ENCODE measurements at places on chromosomes 1 and 21.

DNA sequence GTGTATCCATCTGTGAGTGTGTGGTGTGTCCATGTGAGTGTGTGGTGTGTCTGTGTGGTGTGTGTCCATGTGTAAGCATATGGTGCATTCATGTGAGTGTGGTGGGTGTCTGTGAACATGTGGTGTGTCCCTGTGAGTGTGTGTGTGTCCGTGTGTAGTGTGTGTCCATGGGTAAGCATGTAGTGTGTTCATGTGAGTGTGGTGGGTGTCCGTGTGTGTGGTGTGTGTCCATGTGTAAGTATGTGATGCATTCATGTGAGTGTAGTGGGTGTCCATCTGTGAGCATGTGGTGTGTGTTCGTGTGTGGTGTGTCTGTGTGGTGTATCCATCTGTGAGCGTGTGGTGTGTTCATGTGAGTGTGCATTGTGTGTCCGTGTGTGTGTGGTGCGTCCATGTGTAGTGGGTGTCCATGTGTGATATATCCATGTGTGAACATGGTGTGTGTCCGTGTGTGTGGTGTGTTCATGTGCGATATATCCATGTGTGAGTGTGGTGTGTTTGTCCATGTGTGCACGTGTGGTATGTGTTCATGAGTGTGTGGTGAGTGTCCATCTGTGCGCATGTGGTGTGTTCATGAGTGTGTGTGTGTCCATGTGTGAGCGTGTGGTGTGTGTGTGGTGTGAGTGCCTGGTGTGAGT, 12.3 kb downstream of the SLC19A1 start:
- DNase-seq: no peak

- no peak for DNase-seq
Observed at GRCh38 chr1:44603718-44604117, 70.6 kb downstream of the TMEM53 start.

- DNase-seq: no peak
Observed at GRCh38 chr21:44295646-44296045, 4.2 kb upstream of the PFKL start.

GRCh38 chr1:153711026-153711425, 16.8 kb upstream of the INTS3 start:
- no peak for DNase-seq

- DNase-seq: no peak
Observed at GRCh38 chr1:167469280-167469965, 48.9 kb downstream of the CD247 start.

- no peak for DNase-seq
Observed at GRCh38 chr1:187032982-187033692, 204.4 kb downstream of the PLA2G4A start.

- DNase-seq: no peak
Observed at GRCh38 chr1:27660300-27660835, 11.6 kb downstream of the IFI6 start.

DNA sequence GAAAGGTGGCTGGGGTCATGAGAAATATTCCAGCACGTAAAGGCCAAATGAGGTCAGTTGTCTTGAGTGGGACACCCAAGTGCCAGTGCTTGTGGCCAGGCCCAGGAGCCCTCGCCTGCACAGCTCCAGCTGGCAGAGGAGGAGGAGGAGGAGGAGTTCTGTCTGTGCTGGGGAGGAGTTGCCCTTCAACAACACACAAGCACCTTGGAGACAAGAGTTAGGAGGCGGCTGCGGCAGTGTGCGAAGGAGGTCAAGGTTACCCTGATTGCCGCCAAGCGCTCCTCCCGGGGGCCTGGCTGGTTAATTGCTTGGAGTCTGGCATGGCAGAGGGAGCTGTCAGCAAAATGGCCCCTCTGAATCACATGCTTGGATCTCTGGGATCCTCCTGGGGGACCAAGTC, 45.1 kb downstream of the GRIK3 start:
- no peak for DNase-seq

GRCh38 chr1:236688705-236689104, 2.4 kb downstream of the ACTN2 start:
- no peak for DNase-seq

GRCh38 chr21:31922881-31923280, 50.1 kb downstream of the HUNK start:
- DNase-seq: no peak

- no peak for DNase-seq
Observed at GRCh38 chr1:187413405-187414169, 584.8 kb downstream of the PLA2G4A start.

DNA sequence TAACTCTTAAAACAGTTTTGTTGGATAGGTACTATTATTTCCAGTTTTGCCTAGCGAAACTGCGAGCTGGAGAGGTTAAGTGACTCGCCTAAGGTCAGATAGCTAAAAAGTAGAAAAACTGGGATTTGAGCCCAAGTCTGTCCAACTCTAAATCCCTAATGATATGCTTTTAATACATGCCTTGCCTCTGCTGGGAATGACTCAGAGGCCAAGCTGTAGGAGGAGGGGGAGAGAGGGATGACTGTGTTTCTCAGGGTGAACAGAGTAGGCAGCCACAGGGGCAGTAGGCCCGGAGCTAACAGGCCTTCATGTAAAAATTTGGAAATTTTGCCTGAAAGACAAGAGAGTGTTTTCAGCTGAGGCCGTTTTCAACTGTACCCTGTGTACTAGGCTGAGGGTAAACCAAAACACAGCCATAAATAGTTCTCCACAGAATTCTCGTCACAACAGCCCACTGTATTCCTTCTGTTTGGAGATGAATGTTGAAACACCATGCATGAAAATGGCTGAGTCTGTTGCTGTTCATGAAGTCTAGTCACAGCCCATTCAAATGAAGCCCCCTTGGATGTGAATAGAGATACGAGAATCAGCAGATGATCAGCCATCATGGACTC, 107.5 kb upstream of the HOOK1 start:
- no peak for DNase-seq

GRCh38 chr21:45570071-45570470, 27.8 kb upstream of the SLC19A1 start:
- DNase-seq: no peak

DNA sequence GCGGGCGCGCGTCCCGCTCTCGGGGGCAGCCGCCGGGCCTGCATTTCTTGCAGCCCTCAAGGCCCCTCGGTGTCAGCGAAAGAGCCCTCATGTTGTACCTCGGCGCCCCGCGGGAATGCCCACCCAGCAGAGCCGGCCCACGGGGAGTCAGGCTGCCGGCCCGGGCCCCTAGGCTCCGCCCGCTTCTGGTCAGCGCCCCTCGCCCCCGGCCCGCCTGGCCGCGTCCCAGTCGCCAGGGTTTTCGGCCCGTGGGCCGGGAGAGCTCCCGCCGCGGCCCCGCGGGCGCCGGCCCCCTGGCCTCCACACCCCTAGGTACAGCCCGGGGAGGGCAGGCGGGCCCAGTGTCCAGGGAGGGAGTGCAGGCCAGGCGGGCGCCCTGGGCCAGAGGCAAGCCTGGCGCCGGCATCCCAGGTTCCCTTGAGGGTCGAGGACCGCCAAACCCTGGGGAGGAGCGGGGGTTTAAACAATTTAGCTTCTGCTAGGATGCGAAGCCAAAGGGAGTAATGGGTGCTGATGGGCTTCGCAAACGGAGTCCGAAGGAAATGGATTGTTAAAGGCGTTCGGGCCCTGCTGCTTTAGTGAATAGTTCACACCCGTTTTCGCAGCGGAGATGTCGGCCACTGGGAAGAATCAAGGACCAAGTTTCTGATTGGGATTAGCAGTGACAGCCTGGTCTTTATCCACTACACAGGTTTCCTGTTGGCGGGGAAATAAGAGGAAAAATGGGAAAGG, 486 bp upstream of the KCNA3 start:
- DNase-seq: no peak

DNA sequence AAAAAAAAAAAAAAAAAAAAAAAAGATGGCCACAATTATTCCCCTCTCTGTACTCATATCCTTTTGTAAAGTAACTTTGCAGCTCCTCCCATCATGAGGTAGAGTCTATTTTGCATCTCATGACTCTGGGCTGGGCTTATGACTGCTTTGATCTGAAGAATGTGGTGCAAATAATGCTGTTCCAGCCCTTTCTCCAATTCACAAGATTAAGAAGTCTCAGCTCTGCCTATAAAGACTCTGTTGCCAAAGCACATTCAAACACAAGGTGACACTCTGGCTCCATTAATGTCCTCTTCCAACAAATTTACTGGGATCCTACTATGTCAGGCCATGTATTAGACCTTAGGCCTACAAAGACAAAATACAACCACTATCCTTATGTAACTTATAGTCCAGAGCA, 64.8 kb upstream of the PTCH2 start:
- DNase-seq: no peak

DNA sequence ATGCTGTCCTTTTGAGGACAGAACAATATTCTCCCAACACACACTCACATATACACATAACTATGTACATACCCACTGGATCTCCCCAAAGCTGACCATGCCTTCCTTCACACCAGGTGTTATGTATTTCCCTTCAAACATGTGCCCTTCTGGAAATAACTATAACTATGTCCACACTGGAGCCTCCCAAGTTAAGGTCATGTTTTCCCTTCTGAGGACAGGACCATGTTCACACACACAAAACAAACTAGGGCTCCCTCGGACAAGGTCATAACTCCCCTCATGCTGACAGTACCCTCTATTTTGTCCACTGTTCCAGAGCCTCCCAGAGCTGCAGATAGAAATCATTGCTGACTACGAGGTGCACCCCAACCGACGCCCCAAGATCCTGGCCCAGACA, 7.8 kb downstream of the MMACHC start:
- no peak for DNase-seq

DNA sequence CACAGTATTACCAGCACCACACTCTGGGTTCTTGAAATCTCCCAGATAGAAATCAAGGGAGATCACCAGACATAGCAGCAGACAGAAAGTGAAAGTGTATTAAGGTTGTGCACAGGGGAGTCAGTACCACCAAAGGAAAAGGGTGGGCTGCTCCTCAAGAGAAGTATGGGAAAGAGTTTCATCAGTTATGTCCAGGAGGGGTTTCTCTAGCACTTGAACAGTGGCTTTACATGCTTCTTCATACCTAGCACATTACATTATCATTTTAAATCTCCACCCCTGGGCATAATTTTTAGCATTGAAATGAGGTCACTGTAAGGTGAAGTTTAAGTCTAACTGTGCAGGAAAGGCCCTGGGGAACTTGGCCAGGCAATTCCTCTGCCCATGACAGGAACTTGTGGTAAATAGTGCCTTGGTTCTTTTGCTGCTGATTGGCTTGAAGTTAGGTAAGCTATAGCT, 601.0 kb downstream of the NUF2 start:
- DNase-seq: peak; percentile 26

GRCh38 chr1:232227306-232227705, 402.6 kb downstream of the SIPA1L2 start:
- no peak for DNase-seq

GRCh38 chr1:185062710-185063370, 17.5 kb downstream of the RNF2 start:
- DNase-seq: peak; percentile 48

GRCh38 chr1:153535242-153536011, at the start of gene S100A6:
S100A6 (minus strand) TSS chr1:153535991; CDS start chr1:153535339, 652 bp downstream.
- DNase-seq: peak; percentile 87

DNA sequence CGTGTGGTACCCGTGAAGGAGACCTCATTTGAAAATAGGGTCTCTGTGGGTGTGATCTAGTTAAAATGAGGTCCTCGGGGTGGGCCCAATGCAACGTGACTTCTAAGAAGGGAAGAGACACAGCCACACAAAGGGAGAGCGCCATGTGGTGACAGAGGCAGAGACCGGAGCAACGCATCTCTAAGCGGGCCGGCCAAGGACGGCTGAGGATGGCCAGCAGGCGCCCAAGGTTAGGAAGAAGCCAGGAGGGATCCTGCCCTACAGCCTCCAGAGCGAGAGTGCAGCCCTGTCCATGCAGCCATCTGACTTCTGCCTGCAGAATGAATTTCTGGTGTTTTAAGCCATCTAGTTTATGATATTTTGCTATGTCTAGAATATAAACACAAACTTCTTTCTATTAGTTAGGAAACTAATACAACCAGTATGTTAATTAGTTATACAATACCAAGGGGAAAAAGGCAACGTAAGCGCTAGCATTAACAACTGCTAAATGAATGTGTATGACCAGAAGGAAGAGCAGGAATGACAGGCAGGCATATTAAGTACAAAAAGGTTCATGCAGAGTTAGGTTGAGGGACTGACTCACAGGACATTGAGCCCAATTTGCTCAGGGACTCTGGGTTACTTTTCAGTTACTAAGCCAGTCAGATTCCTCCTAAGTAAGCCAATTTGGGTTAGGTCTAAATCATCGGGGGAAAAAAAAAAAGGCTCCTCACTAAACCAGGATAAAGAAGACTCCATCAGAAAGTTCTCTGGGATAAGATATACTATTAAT, 4.1 kb downstream of the CEP104 start:
- no peak for DNase-seq

- DNase-seq: no peak
Observed at GRCh38 chr21:14880922-14881321, 183.9 kb downstream of the NRIP1 start.

- DNase-seq: peak; percentile 7
Observed at GRCh38 chr1:230425252-230426091, 660 bp downstream of the PGBD5 start.

GRCh38 chr1:45522324-45523104, 830 bp upstream of the PRDX1 start:
- no peak for DNase-seq

GRCh38 chr1:33151116-33151515, 30.7 kb downstream of the TRIM62 start:
- peak; percentile 59 for DNase-seq

- DNase-seq: peak; percentile 68
Observed at GRCh38 chr1:24201941-24202440, 14.9 kb upstream of the IFNLR1 start.

- DNase-seq: no peak
Observed at GRCh38 chr21:23152130-23152529, 2153.9 kb downstream of the NCAM2 start.

DNA sequence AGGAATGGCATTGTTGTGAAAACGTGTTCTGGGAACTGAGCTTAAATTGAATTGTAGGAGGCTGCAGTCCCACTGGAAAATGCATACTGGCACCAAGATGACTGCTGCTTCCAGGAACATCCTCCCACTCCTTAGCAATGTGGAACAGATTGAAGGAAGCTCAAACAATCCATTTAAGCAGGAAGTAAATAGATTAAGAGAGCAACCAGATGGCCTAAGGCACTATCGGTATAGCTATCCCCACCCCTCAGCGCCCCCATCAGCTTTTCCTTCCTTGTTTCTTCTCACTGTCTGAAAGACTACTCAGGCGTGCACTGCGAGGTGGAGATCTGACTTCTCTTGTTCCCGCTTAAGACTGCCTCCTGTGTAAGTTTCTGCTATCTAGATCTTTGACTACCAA, 4.0 kb upstream of the IFI16 start:
- no peak for DNase-seq

All from hematopoietic multipotent progenitor cell treated with erythropoietin and hydrocortisone succinate and interleukin-3 and kit ligand, for 6 days (in vitro differentiated cells).